CD4-positive, alpha-beta memory T cell (primary cell): ENCODE measurements at places on chromosomes 6 and 20.

GRCh38 chr20:43096931-43097260, 92.8 kb downstream of the PTPRT start:
- no peak for DNase-seq

- no peak for DNase-seq
These were observed 3.3 kb downstream of the NPEPL1 start for GRCh38 chr20:58695895-58696375.

DNA sequence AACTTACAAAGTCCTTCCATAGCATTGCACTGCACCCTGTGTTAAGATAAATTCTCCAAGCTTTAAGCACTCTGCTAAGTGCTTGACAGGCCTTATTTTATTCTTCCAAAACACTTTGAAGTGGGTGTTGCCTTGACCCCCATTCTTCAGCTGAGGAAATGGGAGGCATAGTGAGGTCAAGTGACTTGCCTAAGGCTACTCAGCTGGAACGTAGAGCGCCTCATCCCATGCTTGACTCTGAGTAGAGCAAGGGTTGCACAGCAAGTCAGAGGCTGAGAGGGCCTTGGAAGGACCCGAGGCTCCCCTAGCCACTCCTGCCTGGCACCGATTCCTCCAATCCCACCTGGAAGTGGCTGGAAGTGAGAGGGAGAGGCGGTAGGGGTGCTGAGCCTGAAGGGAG, 19.6 kb upstream of the CSNK2A1 start:
- DNase-seq, result no peak

DNA sequence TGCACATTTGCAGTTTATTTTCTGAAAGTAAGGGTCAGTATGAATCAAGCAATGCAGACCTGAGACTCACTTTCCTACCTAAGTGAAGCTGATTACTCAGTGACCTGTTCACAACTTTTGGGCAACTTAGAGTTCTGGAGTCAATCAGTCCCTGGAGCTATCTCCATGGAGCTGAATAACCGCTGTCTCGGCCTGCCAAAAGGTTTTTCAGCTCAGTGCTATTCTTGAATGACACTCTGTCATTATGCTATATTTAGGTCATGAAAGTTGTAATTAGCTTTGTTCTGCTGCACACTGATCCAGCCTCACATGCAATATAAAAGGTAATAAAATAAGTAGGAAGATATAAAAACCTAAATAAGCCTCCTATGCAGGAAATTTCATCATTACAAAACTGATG, 356.0 kb downstream of the BMP2 start:
- no peak for DNase-seq

- no peak for DNase-seq
These were observed 18.9 kb upstream of the ROS1 start for GRCh38 chr6:117444600-117444999.

DNA sequence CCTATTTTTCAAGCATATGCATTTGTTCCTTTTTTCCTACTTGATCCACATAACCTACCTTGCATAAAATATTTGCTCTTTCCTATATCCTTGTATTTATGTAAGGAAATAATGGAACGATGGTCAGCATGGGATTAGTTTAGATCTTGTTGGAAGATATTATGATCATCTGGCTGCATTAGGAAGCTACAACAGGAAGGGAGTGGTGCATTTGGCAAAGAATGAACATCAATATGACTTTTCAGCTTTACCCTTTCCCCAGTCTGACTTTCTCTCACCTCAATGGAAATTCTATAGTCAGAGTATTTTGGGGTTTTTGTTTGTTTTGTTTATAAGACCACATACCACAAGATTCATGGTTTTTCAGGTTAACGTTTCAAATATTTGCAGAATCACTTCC, 66.0 kb downstream of the HS3ST5 start:
- no peak for DNase-seq

DNA sequence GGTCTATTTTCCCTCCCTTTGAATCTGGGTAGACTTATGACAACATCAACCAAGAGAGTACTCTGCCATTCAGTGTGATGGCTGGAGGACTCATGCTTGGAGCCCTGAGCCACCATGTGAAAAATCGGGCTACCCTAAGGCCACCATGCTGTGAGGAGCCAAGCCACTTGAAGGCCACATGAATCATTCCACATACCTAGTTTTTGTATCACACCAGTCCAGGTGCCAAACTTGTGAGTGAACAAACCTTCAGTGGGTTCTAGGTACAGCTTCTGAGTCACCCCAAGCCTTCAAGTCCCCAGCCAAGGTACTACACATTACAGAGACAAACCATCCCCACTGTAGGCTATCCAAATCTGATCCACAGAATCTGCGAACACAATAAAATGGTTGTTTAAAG, 37.4 kb upstream of the E2F3 start:
- no peak for DNase-seq

- no peak for DNase-seq
These were observed 26.7 kb downstream of the RNASET2 start for GRCh38 chr6:166929542-166930189.

GRCh38 chr6:105799056-105799455, 287.1 kb upstream of the PRDM1 start:
- DNase-seq, result no peak

GRCh38 chr6:166050559-166050958, 117.1 kb downstream of the TBXT start:
- no peak for DNase-seq
